ENCODE measurements at places on chromosomes 5 and 9.

DNA sequence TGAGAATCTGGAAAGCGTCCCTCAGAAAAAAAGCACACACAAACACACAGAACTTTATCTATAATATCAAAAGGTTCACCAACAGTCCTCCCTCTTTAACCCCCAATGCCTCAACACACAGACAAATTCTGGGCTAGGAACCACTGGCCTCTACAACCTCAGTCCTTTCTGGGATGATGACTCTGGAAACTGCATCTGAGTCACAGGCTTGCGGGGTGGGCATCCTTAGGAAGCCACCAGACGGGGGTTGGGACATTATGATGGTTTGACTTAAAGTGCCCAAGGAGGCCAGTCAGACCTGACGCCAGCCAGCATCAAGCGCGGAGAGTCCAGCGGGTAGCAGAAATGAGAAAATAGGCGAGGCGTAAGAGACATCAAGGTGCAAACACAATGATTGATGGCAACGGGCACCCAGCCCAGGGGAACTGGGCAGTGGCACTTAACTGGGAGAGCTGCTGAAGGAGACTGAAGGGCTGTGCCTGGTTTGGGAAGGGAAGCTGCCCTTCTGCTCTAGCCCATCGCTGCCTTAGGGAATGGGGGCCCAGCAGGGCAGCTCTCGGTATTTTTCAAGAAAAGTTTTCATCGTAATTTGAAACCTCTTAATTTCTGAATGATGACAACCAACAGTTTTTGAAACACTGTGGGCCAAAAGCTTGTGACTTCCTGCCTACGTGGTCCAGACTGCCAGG lies 20.7 kb downstream of the SPRY4 start:
- H3K27me3 ChIP-seq: no peaks in the 10 kb centered on the region
- no peak for DNase-seq
- H3K27ac ChIP-seq: no peak overlapping the region
- no peaks in the 10 kb centered on the region for H3K36me3 ChIP-seq

GRCh38 chr5:119331566-119332095 lies 24.2 kb upstream of the TNFAIP8 start:
- no peaks in the 10 kb centered on the region for H3K36me3 ChIP-seq
- H3K27me3 ChIP-seq: no peaks in the 10 kb centered on the region
- peaks cover 9% of the 10 kb centered on the region for H3K4me1 ChIP-seq
- no peak for DNase-seq

DNA sequence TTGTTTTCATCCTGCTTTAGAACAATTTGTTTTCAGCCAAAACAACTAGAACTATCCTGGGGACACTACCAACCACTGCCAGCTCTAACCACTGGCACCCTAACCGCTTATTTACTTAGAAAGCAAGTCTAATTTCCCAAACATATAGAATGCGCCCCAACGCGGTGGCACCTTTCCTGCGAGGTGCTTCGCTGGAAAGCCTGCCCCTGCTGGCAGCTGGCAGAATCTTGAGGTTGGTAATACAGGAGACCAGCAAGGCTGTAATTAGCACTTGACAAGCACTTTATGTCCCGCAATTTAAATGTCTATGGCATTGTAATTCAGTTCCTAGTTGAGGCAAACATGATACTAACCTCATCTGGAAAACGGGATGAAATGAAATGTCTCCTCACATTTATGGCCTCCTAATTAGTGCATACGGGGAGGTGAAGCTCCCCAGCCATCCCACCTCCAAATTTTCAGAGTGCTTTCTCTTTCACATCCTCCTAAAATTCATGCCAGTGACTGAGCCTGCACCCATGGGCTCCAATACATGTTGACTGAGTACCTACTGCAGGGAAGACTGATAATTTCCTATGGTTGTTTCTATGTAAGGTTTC lies 30.4 kb downstream of the GABBR2 start:
- H3K36me3 ChIP-seq: no peaks in the 10 kb centered on the region
- H3K27ac ChIP-seq: no peak overlapping the region
- no peaks in the 10 kb centered on the region for H3K27me3 ChIP-seq
- H3K4me3 ChIP-seq: no peak overlapping the region
- no peaks in the 10 kb centered on the region for H3K4me1 ChIP-seq
- DNase-seq: no peak

DNA sequence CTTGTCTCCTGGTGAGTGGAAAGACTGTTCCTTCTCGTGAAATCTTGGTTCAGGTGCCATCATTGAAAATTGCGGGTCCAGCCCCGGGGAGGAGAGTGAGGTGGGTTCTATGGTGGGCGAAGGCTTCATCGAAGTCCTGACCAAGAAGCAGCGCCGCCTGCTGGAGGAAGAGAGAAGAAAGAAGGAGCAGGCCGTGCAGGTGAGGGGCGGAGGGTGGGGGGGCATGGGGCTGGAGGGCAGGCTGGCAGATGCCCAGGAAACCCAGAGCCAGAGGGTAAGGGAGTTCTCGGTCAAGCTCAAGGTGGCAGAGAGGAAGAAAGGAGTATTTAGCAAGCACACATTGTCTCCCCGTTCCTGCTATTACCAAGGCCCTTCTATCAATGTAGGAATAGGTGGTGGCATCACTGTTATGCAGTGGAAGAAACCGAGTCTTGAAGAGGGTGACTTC lies 24.3 kb upstream of the POMT1 start:
- H3K36me3 ChIP-seq: no peaks in the 10 kb centered on the region
- peak; percentile 46 for DNase-seq
- no peaks in the 10 kb centered on the region for H3K4me1 ChIP-seq
- H3K4me3 ChIP-seq: no peak overlapping the region
- H3K27me3 ChIP-seq: no peaks in the 10 kb centered on the region

GRCh38 chr5:37838152-37838932 lies 1.5 kb downstream of the GDNF start:
- no peaks in the 10 kb centered on the region for H3K27me3 ChIP-seq
- peaks cover 4% of the 10 kb centered on the region for H3K4me1 ChIP-seq
- peak overlapping the region; percentile 53 for H3K27ac ChIP-seq

GRCh38 chr9:118104363-118104762 lies 400.2 kb downstream of the TLR4 start:
- no peaks in the 10 kb centered on the region for H3K27me3 ChIP-seq
- no peak overlapping the region for H3K27ac ChIP-seq
- no peak overlapping the region for H3K4me3 ChIP-seq
- H3K36me3 ChIP-seq: no peaks in the 10 kb centered on the region
- H3K4me1 ChIP-seq: no peaks in the 10 kb centered on the region

- no peaks in the 10 kb centered on the region for H3K27me3 ChIP-seq
- no peak for DNase-seq
- H3K4me1 ChIP-seq: no peaks in the 10 kb centered on the region
- H3K4me3 ChIP-seq: no peak overlapping the region
These were observed 47.8 kb downstream of the LOX start for GRCh38 chr5:122030251-122030650.

DNA sequence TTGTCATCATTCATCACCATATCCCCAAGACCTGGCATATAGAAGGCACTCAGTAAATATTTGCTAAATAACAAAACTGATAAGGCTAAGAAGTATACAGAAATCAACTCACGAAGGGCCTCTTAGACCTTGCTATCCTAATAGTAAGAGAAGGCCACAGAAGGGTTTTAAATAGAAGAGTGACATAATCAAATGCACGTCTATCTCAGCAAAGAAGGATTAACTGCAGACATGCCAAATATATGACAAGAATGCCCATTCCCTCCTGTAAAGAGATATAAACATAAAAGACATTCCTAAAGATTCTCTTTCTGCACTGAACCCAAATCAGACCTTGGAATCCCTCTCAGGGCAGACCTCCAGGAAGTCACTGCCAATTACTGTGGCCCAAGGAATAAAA lies 34.1 kb downstream of the ECPAS start:
- no peaks in the 10 kb centered on the region for H3K27me3 ChIP-seq
- peak overlapping the region; percentile 12 for H3K27ac ChIP-seq
- no peaks in the 10 kb centered on the region for H3K4me1 ChIP-seq
- H3K36me3 ChIP-seq: no peaks in the 10 kb centered on the region
- no peak for DNase-seq

- no peaks in the 10 kb centered on the region for H3K4me1 ChIP-seq
- H3K27ac ChIP-seq: no peak overlapping the region
- peak; percentile 22 for DNase-seq
These were observed 74.1 kb downstream of the SERINC5 start for GRCh38 chr5:80181618-80182211.

DNA sequence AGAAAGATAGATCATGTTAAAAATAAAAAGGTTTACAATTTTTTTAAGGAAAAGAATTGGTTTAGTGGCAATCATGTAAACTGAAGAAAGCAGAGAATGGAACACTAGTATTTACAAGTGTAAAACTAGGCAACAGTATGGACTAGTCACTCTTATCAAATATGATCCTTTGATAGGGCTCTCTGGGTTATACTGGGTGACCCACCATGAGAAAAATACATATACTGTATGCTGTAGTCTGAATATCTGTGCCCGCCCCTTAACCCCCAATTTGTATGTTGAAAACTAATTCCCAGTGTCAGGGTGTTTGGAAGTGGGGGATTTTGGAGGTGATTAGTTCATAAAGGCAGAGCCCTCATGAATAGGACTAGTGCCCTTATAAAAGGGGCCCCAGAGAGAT lies 236.8 kb upstream of the TARS1 start:
- H3K4me1 ChIP-seq: no peaks in the 10 kb centered on the region
- DNase-seq: no peak
- no peaks in the 10 kb centered on the region for H3K27me3 ChIP-seq
- no peak overlapping the region for H3K27ac ChIP-seq

GRCh38 chr5:335740-336038 lies 14.2 kb downstream of the AHRR start:
- H3K27ac ChIP-seq: no peak overlapping the region
- no peak overlapping the region for H3K4me3 ChIP-seq
- no peak for DNase-seq
- H3K36me3 ChIP-seq: no peaks in the 10 kb centered on the region

- H3K4me1 ChIP-seq: no peaks in the 10 kb centered on the region
- no peak overlapping the region for H3K27ac ChIP-seq
- no peak overlapping the region for H3K4me3 ChIP-seq
- no peak for DNase-seq
These were observed 95.0 kb upstream of the DAP start for GRCh38 chr5:10856071-10856470.

- H3K36me3 ChIP-seq: no peaks in the 10 kb centered on the region
- H3K4me1 ChIP-seq: no peaks in the 10 kb centered on the region
- H3K27ac ChIP-seq: no peak overlapping the region
- no peak for DNase-seq
- no peaks in the 10 kb centered on the region for H3K27me3 ChIP-seq
These were observed 29.3 kb downstream of the CSF1R start for GRCh38 chr5:150057052-150057451.

DNA sequence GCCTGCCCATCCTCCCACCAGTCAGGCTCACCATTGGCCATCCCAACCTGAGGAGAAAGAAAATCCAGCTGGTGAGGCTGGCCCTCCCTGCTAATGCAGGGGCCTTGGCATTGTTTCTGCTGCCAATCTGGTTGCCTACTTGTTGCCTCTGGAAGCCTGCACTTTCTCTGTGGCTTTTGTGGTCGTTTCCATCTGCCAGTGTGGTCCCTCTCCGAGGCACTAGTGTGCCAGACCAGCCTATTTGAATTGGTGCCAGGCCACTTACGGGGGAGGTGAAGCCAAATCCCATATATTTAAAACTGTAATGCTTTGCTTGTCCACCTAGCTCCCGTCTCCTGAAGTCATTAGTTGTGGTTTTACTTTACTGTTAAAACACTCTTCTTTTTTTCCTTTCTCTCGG lies 213.4 kb upstream of the ADAMTSL1 start:
- DNase-seq: peak; percentile 27
- peak overlapping the region; percentile 24 for H3K27ac ChIP-seq
- H3K4me3 ChIP-seq: no peak overlapping the region
- H3K36me3 ChIP-seq: no peaks in the 10 kb centered on the region
- H3K27me3 ChIP-seq: no peaks in the 10 kb centered on the region

DNA sequence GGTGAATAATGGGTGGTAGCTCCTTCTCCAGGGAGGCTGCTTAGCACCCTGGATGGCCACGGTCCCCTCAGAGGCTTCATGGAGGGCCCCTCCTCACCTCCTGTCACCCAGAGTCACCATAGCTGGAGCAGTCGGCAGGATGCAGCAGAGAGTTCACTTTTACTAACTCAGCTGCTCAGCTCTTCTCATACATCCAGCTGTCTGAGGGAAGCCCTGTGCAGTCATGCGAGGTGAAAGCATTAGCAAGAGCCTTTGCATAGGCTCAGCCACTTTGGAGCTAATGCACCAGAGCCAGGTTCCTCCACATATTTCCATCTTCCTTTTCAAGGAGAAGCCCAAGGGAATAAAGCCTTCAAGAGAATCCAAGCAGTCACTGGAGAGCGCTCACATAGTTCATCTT lies 499.2 kb downstream of the BNC2 start:
- no peak overlapping the region for H3K4me3 ChIP-seq
- no peaks in the 10 kb centered on the region for H3K27me3 ChIP-seq
- no peak for DNase-seq
- H3K4me1 ChIP-seq: no peaks in the 10 kb centered on the region

GRCh38 chr9:33117796-33118195 lies 41.3 kb upstream of the SMU1 start:
- no peaks in the 10 kb centered on the region for H3K27me3 ChIP-seq
- H3K4me3 ChIP-seq: no peak overlapping the region
- no peaks in the 10 kb centered on the region for H3K4me1 ChIP-seq
- H3K27ac ChIP-seq: no peak overlapping the region

DNA sequence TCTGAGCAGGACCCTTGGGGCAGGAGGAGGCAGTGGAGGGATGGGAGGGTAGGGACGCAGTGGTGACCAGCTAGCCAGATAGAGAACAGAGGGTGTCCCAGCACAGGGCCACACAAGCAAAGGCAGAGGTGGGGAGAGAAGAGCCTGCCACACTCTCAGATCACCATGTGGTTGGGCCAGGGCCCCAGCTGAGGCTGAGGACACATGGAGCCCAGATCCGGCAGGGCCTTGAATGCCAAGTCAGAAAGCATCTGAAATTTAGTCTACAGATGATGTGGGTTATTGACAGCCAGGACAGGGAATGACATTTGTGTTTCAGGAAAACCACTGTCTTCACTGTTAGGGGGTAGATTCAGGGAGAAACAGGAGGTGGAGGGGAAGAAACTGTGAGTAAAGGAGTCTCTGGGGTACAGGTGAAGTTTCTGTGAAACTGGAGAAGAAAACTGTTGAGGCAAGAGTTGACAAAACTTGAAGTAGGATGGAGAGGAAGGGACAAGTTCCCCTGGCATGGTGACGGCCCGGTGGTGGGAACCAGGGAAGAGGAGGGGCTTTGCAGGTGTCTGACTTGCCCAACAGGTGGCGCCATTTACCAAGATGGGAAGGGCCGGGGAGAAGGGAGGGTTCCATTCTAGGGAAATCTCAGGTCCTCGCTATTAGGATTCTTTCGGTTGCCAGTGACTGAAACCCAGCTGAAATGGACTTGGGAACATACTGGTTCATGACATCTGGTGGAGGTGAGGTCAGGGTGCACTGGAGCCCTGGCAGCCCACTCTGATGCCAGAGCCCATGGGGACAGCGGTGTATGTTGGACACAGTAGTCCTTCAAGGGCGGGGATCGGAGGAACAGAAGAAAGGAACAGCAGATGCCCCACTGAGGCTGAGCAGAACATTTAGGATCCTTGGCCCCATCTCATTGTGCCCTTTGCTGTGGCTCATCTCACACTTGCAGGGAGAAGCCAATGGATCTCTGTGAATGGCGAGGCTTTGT lies 100.1 kb downstream of the KCNIP1 start:
- H3K4me1 ChIP-seq: no peaks in the 10 kb centered on the region
- no peaks in the 10 kb centered on the region for H3K36me3 ChIP-seq
- no peak overlapping the region for H3K27ac ChIP-seq
- H3K27me3 ChIP-seq: no peaks in the 10 kb centered on the region
- H3K4me3 ChIP-seq: no peak overlapping the region

- no peaks in the 10 kb centered on the region for H3K36me3 ChIP-seq
- H3K27ac ChIP-seq: peak overlapping the region; percentile 81
- H3K4me3 ChIP-seq: no peak overlapping the region
- no peak for DNase-seq
- H3K4me1 ChIP-seq: no peaks in the 10 kb centered on the region
These were observed 103.9 kb upstream of the DMRT1 start for GRCh38 chr9:737400-738120.

Measured in uterus (tissue), 4 donors.